ENCODE measurements at places on chromosomes 3 and 15.

DNA sequence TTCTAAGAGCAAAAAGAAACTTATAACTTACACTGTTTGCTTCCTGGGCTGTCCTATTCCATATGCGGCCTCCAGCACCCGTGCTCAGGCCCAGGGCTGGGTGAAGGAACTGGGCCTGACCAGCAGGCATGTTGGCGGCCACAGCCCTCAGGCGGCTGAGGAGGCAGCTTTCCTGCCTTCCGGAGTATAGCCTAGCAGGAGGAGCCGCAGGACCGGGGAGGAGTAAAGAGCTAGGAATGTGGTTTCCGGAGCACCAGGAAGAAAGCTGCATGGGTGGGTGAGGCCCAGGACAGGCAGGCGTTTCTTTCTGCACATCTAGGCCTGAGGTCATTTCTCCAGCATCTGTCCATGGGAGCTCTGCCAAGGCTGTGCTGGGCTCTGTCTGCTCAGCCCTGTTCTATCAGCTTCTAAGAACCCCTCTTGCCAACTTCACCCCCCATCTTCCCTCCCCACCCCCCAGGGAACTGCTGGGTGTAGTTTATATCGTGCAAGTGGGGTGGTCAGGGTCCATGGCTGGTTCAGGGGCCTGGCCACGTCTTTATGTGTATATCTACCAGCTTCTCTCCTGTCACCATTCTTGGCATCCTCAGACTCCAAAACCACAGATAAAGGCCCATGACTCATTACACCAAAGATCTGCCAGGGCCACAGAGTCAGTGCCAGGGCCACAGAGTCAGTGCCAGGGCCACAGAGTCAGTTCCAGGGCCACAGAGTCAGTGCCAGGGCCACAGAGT lies 7.8 kb upstream of the KIF7 start:
- peak; percentile 78 for DNase-seq

DNA sequence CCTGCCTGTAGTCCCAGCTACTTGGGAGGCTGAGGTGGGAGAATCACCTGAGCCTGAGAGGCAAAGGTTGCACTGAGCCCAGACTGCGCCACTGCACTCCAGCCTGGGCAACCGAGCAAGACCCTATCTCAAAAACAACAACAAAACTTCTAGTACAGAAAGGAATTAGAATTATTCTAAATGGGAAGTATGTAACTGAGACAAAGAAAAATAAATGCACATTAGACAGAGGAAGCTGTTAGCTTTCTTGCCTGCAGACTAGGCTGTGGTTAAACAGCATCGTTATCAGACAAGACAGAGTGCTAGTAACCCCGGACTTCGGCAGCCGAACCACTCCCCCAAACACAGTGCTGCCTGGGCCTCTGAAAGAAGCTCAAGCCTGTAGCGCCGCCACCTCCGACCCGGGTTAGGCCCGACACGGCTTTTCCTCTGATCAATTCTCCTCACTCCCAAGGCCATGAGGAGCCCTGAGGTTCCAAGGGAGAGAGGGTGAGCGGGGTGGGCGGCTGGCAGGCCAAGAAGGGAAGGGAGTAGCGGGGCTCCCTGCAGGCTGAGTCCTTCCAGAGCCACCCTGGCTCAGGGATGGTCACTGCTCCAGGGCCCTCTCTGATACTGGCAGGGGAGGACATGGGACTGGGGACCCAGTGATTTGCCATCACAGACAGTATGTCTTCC lies 44.8 kb upstream of the MUC4 start:
- DNase-seq: no peak

- DNase-seq: no peak
Measured at GRCh38 chr3:190261740-190262139, 60.5 kb downstream of the CLDN1 start.

DNA sequence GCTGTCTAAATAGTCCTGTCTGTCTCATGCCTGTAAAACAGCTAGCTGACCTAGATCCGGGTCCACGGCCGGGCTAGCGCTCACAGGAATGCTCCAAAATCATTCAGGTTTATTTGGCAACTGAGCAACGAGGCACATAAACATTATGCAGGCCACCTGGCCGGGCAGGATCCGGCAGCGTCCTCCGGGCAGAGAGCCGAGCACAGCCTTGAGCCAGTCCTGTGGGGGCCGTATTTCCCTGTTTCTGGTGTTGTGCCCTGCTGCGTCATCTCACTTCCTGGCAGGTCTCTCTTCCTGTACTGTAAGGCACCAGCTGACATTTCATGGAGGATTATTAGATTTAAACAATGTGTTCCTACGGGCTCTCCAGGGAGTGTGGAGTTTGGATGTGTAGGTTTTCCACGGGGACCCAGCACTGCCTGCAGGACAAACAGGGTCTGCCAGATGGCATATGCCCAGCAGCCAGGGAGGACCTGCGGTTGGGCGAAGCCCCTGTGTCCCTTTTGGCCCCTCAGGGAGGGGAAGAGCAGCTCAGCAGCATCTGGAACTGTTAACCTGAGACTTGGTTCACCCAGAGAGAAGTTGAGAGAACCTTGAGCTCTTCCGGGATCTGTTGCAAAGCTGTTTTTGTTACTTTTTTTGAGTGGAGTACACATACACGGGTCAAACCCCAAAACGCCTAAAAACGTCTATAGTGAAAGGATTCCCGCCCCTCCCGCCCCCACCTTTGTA lies 16.6 kb upstream of the LRRK1 start:
- DNase-seq: no peak

DNA sequence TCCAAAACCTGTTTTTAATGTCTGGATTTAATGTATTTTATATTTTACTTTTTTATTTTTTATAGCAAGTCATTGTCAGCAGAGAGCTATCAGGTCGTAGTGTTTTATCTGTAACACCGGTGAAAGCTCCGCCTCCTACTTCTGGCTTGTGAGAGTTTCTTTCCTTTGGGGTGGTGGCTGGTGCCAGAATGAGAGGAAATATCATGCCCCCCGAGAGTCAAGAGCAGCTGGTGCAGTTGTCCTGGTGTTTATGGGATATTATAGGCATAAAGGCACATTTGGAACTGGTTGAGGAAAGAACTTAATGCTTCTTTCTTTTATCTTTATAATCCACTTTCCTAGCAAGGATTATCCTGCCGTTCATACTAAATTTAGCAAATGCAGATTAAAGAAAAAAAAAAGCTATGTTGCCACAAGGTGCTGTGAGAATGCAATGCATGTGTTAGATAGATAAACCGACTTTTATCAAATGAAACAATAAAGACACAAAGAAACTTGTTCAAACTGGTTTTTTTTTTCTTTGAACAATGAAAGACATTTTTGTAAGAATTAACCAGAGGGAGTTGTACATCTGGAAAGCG lies 260.1 kb upstream of the PLSCR5 start:
- no peak for DNase-seq

- DNase-seq: no peak
Measured at GRCh38 chr3:20958161-20958560, 772.2 kb upstream of the SGO1 start.

DNA sequence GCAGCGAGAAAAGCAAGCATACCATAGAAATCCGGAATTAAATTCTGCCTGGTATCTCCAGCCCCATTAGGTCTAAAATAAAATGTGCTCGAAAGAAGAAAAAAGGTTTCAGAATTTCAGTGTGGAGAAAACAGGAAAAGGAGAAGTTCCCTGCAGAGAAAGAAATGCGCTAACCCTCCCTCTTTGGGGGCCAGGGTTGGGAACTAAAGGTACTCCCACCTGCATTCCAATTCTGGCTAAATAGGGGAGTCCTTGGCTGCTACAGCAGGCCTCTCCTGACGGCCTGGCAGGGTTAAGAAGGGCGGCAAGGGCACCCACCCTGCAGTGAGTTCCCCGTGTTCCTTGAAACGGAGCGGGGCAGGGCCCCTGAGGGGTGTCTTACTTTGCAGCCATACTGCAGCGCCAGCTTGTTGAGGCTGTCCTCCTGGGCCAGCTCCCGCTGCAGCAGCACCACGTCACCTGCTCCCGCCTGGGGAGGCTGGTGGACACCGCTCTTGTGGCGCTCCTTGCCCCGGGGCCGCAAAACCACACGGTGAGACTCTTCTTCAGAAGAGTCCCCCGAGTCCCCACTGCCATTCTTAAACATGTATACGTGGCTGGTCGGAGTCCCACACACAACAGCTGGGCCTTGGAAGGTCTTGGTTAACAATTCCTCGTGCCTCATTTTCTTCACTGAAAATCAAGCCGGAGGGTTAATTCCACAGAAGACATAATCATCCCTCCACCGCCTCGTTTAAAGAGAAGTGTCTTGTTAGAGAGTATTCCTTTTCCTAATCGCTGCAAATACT lies 1.7 kb downstream of the LYSMD4 start:
- peak; percentile 73 for DNase-seq

DNA sequence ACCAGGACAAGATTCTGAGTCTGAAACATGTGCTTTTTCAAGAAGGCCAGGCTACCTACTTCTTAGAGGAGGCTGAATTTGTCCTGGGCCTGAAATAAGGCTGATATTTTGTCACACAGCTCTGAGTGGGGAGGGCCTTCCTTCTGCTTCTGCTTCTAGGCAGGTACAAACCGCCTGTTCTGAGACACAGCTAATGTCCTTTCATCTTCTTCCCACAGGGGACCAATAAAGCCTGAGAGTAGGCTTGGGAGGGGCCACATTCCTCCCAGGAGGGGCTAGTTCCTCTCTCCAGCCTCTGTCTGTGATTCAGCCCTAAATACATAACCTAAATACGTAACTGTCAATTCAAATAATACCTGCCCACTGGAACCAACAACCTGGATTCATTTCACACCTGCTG lies 34.8 kb downstream of the CRYGS start:
- no peak for DNase-seq

- DNase-seq: no peak
Measured at GRCh38 chr3:134768837-134769236, 26.2 kb upstream of the EPHB1 start.

DNA sequence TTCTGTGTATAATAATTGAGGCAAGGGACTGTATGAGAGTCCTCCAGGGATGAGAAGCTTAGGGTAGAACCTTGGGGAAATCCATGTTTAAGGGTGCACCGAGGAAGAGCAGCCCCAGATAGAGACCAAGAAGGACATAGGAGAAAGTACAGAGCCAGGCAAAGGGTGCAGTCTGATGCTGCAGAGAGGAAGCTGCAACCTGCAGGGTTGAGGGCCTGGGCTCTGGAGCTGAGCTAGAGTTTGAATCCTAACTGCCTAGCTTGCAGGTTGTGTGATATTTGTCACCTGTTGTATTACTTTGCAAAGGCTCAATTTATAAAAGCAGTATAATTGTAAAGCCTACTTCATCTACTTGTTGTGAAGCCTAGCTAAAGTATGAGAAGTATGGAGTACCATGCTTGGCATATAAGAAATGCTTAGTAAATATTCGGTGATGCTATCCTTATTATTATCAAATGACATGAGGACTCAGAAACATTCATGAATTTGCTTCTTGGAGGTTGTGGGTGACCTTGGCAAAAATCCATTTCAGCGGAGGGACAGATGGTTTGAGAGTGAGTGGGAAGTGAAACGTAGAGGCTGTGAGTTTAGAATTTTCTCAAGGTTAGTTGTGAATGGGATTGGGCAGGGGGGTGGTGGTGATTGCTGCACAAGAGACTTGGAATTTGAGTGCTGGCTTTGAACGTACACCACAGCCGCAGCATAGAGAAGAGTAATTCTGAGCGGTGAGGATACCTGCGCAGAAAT lies 43.8 kb downstream of the PLCL2 start:
- no peak for DNase-seq

DNA sequence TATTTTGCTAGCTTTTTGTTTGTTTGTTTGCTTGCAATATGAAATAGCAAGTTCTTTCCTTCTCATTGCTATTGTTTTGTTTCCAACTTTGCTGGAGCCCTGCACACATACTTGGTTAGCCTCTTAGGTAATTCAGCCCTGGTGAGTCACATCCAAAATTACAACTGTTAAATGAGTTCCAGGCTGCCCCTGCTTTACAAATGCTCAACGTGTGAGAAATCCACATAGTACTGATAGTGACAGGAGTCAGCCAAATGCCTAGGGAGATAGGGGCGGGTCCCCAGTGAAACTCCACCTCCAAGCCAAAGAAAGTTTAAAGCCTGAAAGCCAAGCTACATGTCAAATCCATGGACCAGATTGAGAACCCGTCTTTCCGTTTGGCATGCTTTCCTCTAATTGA lies 81.3 kb upstream of the RNF7 start:
- no peak for DNase-seq

- no peak for DNase-seq
Measured at GRCh38 chr3:189673535-189673934, 42.3 kb downstream of the TP63 start.

- no peak for DNase-seq
Measured at GRCh38 chr3:105534491-105534890, 167.8 kb downstream of the ALCAM start.

DNA sequence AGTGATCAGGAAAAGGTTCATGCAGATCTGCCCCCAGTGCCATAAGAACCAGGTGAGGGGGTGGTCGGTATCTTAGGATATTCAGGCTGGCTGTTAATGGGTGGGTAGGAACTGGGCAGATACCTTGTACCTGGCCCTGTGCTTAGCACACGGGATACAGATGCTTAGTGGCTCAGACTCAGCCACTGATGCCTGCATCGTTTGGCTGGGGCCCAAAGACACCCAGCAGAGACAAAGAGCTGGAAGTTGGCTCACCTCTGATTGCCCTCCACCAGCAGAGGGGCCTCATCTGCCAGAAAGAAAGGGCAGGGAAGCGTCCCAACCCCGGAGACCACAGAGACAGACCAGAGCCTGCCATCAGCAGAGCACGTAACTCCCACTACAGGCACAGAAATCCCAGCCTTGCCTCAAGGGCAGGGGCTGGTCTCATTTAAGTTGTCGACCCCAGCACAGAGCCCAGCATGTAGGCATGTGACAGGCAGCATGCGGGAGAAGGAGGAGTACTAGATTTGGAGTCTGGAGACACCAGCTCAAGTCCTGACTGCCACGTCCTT lies 64.1 kb upstream of the SLC6A1 start:
- DNase-seq: no peak

DNA sequence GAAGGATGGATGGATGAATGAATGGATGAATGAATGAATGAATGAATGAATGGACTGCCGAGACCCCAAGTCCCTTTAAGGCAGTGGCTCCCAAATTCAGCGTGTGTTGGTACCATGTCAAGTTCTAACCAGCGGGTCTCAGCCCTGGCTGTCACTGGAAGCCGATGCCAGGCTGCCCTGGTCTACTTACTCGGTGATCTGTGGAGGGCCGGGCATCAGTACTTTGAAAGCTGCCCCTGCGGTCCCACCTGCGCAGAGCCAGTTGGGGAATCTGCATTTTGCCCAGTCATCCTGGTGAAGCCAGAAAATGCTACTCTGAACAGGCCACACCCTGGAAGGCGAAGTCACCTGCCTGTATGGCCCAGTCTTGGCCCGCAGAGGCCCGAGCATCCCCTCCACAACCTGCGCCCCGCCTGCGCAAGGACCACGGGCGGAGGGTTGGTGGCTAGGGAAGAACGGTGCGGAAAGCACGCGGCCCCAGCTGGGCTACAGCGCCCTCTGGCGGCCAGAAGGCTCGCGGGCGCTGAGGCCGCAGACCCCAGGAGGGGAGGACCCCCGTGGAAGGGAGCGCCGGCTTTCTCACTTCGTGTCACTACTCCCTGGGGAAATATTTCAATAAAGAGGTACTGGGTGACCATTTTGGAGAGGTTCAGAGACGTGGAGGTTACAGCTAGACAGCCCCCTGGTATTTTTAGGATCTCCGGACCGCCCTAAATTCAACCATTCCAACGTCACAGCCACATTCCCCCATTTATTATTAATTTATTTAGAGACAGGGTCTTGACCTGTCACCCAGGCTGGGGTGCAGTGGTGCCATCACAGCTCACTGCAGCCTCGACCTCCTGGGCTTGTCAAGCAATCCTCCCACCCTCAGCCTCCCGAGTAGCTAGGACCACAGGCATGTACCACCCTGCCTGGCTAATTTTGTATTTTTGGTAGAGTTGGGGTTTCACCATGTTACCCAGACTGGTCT lies 34.9 kb downstream of the PRKCD start:
- DNase-seq: peak; percentile 19

GRCh38 chr3:87191641-87192040 lies 35.5 kb upstream of the CHMP2B start:
- no peak for DNase-seq

All from foreskin melanocyte (primary cell).